Activated CD4-positive, alpha-beta T cell treated with anti-CD3 and anti-CD28 coated beads for 1 hour (primary cell): ENCODE measurements at places on chromosomes 12 and 14.
A peak's percentile ranks its signal among the peaks of the same experiment; 100 is the strongest.

- DNase-seq: no peak
These were observed 117.7 kb upstream of the C14orf180 start for GRCh38 chr14:104461676-104462449.

- DNase-seq: no peak
These were observed 62.3 kb upstream of the EGLN3 start for GRCh38 chr14:34012978-34013720.

- DNase-seq: no peak
These were observed 9.3 kb downstream of the COCH start for GRCh38 chr14:30883508-30884294.

DNA sequence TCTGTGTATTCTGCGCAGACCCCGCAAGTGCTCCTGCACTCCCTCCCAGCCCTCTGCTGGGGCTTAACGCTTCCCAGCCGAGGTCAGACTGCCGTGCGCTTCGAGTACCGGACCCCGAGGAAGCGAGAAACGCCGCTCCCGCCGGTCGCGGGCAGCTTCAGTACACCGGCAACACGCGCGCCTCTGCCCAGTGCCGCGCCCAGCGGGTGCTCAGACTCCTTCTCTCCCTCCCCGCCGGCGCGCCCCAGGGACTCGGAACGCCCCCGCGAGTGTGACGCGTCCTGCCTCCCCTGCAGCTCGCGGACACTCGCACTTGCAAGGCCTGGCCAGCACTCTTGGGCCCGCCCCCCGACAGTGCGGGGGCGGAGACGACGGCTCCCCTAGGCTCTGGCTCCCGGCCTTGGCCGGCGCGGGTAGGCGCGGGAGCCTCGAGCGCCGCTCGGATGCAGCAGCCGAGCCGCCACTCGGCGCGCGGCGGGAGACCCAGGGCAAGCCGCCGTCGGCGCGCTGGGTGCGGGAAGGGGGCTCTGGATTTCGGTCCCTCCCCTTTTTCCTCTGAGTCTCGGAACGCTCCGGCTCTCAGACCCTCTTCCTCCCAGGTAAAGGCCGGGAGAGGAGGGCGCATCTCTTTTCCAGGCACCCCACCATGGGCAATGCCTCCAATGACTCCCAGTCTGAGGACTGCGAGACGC, at the start of gene PTGER2:
Gene PTGER2, plus strand, starts transcription at position 410 of the 692 bp plus-strand sequence. Its CDS starts 237 bp downstream, at position 647.
- DNase-seq: peak; percentile 60

GRCh38 chr14:19823178-19823577, 19.6 kb downstream of the OR4N2 start:
- no peak for DNase-seq

- DNase-seq: no peak
These were observed 64.2 kb downstream of the DRAM1 start for GRCh38 chr12:101941306-101942249.

DNA sequence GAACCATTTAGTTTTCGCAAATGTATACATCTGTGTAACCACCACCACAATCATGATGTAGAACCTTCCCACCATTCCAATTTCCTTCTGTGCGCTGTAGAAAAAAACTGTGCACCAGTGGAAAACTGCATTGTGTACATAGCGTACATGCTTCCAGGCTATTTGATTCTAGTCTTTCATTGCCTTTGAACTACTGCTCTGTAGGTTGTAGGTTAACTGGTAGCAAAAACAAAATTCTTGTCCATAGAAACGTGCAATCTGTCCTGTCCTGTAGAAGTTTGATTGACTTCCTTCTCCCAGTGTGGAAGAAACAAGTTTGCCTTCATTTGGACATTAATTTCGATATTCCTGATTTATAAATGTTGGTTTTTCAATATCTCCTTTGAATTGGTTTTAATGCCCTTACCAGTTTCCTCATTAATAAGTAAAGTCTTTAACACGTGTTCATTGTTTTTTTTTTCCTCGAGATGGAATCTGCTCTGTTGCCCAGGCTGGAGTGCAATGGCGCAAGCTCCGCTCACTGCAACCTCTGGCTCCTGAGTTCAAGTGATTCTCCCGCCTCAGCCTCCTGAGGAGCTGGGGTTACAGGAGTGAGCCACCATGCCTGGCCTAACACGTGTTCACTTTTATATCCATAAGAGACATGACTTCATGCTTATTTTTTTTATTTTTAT, 3.6 kb upstream of the ISM2 start:
- DNase-seq: no peak

DNA sequence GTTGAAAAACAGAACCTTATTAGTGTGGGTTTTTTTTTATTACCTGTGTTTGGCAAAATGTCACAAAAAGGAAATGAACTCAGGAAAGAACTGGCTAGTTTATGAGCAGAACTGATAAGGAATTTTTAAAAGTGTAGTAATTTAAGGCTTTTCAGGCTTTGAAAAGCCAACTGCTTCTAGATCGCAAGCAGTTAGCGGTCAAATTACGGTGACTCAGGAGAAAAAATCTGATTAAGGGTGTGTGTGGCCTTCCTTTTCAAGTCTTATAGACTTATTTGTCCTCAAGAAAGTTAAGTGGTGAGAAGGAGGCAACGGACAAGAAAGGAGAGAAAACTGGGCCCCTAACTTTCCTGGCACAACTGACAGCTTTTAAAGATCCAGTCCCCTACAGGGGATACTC, 33.4 kb downstream of the PDZRN4 start:
- no peak for DNase-seq

GRCh38 chr12:67624355-67624754, 24.2 kb upstream of the DYRK2 start:
- DNase-seq: no peak

DNA sequence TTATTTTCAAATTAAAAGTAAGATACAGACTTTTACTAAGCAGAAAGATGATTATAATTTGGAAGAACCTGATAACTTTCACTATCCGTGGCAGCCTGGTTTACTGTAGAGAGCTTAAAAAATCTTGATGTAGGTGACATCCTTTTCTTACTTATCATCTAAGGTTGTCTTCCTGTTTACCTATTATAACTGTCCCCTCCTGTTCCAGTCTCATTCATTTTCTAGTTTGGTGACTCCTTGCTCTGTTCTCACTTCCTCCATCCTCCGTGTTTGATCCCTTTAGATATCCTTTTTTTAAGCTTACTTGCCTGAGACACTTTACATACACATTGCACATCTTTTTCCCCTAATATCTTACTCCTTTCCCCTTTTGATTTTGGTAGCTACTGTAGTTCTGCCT, 27.5 kb downstream of the CCDC91 start:
- no peak for DNase-seq

DNA sequence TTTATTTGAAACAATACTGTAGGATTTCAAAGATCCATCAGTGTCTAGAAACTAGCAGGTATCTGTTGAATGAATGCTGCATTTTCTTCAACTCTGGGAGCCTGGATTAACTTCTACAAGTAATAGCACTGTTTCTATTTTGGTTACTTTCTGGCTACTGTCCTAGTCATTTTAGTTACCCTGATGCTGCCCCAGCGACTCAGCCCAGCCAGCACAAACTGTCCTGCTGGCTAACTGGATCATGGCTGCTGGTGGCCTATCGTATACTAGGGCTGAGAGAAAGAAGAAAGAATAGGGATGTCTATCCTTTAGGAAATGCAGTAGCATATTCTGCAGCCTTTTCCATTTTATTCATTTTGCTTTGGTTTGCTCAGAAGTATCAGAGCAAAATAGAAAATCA, 53.9 kb downstream of the NTN4 start:
- DNase-seq: no peak

DNA sequence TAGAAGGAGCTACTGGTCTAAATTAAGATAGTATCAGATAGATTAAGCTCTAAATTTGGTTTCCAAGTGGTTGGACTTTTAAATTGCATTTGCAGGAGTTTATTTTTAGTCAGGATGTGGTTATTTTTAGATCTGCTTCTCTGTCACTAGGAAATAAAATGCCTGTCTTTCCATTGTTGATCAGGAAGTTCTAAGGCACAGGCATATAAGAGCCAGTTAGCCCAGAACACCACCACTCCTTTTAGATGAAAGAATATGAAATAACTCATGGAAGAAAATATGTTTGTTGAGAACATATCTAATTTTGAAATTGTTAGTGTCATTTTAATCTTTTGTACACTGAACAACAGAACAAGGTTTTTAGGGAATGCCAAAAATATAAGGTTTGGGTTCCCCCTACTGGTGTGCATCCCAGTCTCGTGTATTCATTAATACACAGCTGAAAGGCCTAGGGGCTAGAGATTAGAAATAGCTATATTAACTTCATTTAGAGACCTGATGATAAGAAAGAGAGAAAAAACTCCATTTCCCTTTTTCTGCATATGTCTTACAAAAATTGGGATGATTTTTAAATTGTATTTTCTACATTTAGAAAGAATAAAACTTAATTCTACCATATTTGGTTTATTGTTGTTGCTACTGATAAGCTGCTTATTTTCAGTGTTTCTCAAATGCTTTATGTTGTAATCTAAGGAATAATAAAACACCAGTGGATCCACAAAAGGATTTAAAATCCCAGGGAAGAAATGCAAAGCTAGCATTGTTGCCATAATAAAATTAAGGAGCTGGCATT, 67.2 kb downstream of the RIC8B start:
- DNase-seq: no peak

- peak; percentile 17 for DNase-seq
These were observed 7.8 kb upstream of the PLXNC1 start for GRCh38 chr12:94140556-94140955.

GRCh38 chr14:67358924-67359774, 455 bp downstream of the ATP6V1D start:
- DNase-seq: no peak

GRCh38 chr14:68172216-68172615, 352.6 kb downstream of the RAD51B start:
- no peak for DNase-seq

DNA sequence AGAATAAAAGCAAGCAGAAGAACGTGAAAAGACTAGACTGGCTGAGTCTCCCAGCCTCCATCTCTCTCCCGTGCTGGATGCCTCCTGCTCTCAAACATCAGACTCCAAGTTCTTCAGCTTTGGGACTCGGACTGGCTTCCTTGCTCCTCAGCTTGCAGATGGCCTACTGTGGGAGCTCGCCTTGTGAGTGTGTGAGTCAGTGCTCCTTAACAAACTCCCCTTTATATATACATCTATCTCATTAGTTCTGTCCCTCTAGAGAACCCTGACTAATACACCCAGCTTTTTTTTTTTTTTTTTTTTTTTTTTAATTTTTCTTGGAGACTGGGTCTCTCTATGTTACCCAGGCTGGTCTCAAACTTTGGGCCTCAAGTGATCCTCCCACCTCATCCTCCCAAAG, 46.9 kb downstream of the ACTN1 start:
- DNase-seq: no peak

DNA sequence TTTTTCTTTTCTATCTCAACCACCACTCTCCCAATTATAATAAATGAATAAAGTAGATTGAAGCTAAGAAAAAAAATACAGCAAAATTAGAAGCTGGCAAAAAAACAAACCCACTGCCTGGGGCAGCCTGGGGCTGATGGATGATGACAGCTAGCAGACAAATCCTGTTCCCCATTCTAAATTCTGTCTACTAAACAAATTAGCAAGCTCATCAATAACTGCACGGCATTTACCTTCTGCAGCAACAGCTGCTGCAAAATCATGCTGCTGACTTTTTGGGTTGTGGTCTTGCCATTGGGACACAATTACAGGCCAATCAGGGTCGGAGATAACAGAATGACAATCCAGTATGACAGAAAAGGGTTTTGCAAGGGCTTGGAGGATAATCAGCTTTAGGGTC, 443.6 kb upstream of the SOX5 start:
- DNase-seq: no peak

DNA sequence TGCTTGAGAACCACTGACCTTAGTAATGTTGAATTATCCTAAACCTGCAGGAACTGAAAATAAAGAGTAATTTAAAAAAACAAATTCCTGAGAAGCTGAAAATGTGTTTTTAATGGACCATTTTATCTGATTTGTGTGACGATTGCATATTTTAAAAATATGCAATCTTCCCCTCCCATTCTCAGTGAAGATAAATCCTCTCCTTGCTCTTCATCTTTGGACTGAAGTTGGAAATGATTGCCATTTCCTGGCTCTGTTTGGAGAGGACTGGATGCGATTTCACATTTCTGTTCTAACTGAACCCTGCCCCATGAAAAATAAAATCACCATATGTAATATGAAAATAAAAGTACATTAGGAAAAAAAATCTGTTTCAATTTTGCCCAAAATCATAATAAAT, 216.3 kb downstream of the SLC6A15 start:
- no peak for DNase-seq

- DNase-seq: no peak
These were observed 2.4 kb upstream of the KRT7 start for GRCh38 chr12:52230364-52231281.

GRCh38 chr14:53742233-53742620, 214.4 kb downstream of the BMP4 start:
- no peak for DNase-seq

GRCh38 chr12:38921025-38921677, 15.8 kb upstream of the CPNE8 start:
- DNase-seq: no peak

DNA sequence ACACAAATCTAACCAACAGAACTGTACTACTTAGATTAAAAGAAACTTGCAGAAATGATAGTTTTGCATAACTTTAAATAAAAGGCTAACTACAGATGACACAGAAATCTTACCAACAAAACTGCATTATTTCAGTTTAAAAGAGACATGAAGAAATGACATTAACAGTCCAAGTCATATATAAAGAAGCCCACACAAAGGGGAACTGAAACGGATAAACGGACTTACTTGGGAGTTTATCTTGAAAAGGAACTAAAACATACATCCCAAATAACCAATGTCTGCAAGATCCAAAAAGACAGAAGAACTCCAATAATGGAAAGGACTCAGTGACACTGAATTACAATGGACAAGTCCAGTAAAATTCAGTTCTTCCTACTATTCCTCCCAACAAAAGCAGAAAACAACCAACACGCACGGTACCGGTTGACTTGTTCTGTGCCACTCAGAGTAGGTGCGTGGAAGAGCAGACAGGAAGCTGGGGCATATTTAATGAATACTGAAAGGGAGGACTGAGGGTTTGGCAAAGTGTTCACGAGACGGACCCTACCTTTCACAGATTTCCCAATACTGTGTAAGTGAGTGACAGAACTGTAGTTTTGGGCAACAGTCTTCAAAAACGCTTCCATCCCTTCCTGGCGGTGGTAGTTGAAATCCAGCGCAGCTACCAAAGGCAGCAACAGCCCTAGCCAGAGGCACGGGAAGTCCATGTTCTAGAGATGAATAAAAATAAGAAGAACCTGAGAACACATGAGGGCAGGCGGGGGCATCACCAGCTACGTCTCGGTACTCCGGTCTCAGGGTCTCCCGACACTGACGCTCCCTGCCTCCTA, 627 bp downstream of the CPM start:
- DNase-seq: peak; percentile 9

DNA sequence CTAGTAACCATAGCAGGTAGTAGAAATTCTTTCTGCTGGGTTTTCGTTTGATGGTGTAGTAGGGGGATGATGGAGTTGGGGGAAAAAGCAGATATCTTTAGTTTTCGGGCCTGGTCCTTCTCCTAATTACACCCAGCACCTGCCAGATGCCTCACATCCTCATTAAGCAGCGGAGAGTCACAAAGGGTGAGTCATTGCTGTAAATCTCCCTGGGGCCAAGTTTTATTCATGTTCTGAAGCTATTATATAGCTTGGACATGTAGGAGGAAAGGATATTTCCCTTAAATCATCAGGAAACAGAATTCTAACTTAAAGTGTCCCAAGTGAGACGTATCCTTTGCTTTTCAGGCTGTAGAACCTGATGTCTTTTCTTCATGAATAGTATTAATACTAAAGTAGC, 4.9 kb upstream of the NECAP1 start:
- DNase-seq: no peak

- DNase-seq: no peak
These were observed 461.1 kb downstream of the LRIG3 start for GRCh38 chr12:58459191-58459590.

GRCh38 chr14:20998674-20999366, at the start of gene SLC39A2:
Gene SLC39A2 (plus strand): TSS chr14:20999293. CDS start chr14:20999447, 154 bp downstream.
- DNase-seq: no peak
